Stimulated activated CD4-positive, alpha-beta T cell treated with anti-CD3 and anti-CD28 coated beads, Interleukin-4, amount 100 ng/mL, for 24 hours (primary cell): ENCODE measurements at places on chromosomes 4 and X.

GRCh38 chr4:152478461-152479237 is 57.2 kb downstream of the FBXW7 start:
- DNase-seq: no peak

DNA sequence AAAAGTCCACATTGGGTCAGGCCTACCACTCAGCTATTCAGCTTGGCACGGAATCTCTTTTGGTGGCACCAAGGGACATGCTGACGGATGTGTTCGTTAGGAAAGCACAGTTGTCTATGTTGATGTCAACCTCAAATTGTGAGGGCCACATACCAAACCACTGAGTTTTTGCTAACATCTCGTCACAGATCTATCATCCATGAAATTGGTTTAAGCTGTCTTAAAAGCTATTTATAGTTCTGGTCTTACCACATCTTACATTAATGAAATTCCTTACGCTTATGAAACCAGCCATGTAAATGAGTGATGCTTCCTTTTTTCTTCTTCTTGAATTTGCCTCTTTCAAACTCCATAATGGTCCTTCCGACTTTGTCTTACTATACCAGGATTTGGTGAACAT is 101.5 kb downstream of the MGST2 start:
- DNase-seq: no peak

GRCh38 chrX:154732421-154733065 is 18.3 kb downstream of the GAB3 start:
- DNase-seq: no peak

GRCh38 chrX:29852767-29853166 is 362.6 kb upstream of the MAGEB2 start:
- no peak for DNase-seq

DNA sequence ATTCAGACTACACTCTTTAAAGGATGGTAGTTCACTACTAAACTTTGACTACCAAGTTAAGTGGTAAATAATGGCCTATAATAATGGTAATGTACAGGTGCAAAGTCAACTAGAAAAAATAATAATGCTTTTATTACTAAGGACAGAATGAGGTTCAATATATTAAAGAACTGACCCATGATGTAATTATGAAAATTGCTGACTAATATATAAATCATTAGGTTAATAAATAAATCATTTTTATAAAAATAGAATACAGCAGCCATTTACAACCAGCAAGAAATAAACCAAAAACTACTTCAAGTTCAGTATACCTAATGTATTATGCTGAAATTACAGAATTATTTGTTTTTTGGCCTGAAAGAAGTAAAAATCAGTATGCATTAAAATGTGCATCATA is 577.2 kb downstream of the PPARGC1A start:
- DNase-seq: no peak

- no peak for DNase-seq
These were observed 671.6 kb downstream of the GRXCR1 start for GRCh38 chr4:43564107-43564506.

DNA sequence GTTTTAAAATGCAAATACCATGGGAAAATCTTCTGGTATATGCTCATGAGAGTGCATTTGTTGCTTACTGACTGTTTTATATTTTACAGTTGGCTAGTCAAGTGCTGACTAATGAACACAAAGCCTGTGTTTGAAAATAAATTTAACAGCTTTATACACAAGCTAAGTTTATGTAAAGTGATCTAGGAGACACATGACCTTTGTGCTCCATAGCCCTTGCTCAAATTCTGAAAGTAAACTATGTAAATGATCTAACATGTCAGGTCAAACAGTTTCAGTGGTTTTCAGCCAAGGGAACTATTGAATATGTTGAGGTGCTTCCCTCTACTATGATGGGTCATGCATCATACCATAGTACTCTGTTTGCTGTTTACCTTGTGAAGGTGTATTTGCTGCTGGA is 36.7 kb downstream of the DIAPH2 start:
- DNase-seq: no peak

- no peak for DNase-seq
These were observed 2.4 kb upstream of the EGF start for GRCh38 chr4:109910256-109910655.

DNA sequence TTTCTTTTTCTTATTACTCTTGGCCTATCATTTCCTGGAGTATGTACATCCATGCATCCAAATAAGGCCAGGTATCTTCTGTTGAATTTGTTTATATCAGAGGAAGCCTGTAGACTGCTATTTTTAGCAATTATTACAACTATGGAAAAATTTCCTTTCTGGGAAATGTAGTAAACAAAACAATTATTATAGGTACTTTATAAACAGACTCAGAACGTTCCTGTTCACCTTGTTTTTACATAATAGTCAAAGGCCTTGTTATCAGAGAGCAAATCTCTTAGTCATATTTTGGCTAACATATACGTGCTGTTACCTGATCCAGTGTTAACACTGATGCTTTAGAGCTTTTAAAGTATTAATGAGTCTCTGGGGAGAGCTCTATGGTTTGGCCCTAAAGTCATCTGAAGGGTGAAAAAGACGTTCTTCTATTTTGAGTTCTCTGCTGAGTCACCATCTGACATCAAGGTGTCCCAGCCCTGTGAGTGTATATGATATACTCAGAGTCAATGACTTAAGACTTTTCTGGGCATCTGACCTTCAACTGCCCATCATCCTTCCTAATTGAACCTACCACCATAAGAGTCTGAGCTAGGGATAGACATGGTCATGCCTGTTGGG is 7.3 kb downstream of the SPARCL1 start:
- no peak for DNase-seq

GRCh38 chr4:76898949-76899645 is 1.2 kb upstream of the SOWAHB start:
- no peak for DNase-seq

GRCh38 chr4:153420361-153420760 is 45.8 kb upstream of the TMEM131L start:
- DNase-seq: no peak

GRCh38 chr4:111991797-111992196 is 153.5 kb upstream of the FAM241A start:
- DNase-seq: no peak

DNA sequence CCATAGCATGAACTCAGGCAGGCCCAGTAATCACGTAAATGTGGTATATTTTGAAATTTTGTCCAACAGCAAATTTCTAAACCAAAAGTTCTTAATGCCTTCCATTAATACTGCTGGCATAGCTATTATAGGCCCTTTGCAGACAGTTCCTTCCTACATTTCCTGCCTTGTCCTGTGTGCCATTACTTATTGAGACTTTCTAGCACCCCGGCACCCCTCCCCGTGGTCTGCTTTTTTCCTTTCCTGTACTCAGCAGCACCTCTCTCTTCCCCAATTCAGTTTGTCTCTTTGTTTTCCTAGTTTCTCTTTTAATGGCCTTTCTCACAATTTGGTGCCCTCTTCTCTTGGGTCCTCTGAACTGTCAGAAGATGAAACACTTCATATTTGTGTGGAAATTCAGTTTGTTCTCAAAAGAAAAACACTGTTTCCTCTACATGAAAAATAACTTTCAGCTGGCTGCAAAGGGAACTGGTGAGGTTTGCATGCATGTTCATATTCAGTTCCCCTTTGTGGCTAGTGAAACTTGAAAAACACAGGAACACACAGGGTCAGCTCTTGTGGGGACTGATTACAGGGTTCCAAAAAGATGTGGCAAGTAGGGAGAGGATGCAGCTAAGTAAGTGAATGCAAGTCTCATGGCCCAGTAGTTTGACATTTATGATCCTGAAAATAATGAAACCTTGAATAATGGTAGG is 17.1 kb downstream of the GPR34 start:
- DNase-seq: no peak
